ENCODE measurements at places on chromosomes 12 and 14. TPM values are rescaled to one million over a fixed set of nuclear protein-coding genes. Genes with fewer than 3 reads are reported as not detected.

DNA sequence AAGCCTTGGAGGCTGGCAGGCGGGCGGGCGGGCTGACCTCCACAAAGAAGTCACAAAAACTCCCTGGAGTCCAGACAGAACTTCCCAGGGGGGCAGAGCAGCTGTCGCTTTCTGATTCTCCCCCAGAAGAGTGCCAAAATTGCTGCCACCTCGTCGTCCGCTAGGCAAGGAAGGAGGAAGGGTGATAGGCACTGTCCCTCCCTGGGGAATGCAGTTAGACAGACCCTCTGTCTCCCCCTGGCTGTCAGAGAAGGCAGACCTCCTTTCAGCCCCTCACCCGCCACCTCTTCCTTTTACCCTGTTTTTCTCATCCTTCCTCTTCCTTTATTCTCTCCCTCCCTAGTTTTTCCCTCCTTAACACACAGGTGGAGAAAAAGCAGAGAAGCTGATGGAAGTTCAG lies 18.7 kb downstream of the GRIN2B start:
- peaks cover 2% of the 10 kb centered on the region for H3K36me3 ChIP-seq
- peaks cover 19% of the 10 kb centered on the region for H3K4me1 ChIP-seq
- no peak overlapping the region for H3K4me3 ChIP-seq
- H3K27ac ChIP-seq: no peak overlapping the region
- H3K27me3 ChIP-seq: no peaks in the 10 kb centered on the region
- no peak for DNase-seq

The TCL1B gene
- total RNA-seq: not detected

The SLC38A1 gene
- total RNA-seq: 135 TPM

The DPPA3 gene
- total RNA-seq: not detected

The POTEG gene
- not detected for total RNA-seq

GRCh38 chr12:59675461-59675860 lies 79.6 kb downstream of the SLC16A7 start:
- H3K4me1 ChIP-seq: no peaks in the 10 kb centered on the region
- H3K27me3 ChIP-seq: no peaks in the 10 kb centered on the region
- H3K4me3 ChIP-seq: no peak overlapping the region
- H3K36me3 ChIP-seq: no peaks in the 10 kb centered on the region

The KLHL33 gene
- total RNA-seq: not detected

GRCh38 chr14:31283578-31284252 lies 76.1 kb upstream of the HECTD1 start:
- DNase-seq: no peak
- no peaks in the 10 kb centered on the region for H3K27me3 ChIP-seq
- H3K4me1 ChIP-seq: no peaks in the 10 kb centered on the region
- H3K4me3 ChIP-seq: no peak overlapping the region
